T follicular helper cell (primary cell): ENCODE measurements at places on chromosomes 4 and X.
A peak's percentile ranks its signal among the peaks of the same experiment; 100 is the strongest.

DNA sequence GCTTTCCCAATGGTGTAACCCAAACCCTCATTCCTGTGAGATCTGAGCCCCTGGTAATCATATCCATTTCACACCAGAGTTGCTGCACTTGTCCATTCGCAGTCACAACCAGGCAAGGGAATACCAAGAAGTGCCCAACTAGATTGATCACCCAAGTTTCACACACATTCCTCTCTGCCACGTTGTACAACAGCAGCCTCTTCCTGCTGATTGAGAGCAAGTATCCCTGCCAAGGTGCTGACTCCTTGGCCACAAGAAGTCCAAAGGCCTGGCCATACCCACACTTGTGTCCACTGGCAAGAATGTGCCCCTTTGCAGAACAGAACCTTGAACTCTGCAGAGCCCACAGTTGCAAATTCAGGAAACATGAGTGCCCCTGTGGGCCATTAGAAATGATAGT is 6.5 kb upstream of the ACOT9 start:
- no peak for DNase-seq

DNA sequence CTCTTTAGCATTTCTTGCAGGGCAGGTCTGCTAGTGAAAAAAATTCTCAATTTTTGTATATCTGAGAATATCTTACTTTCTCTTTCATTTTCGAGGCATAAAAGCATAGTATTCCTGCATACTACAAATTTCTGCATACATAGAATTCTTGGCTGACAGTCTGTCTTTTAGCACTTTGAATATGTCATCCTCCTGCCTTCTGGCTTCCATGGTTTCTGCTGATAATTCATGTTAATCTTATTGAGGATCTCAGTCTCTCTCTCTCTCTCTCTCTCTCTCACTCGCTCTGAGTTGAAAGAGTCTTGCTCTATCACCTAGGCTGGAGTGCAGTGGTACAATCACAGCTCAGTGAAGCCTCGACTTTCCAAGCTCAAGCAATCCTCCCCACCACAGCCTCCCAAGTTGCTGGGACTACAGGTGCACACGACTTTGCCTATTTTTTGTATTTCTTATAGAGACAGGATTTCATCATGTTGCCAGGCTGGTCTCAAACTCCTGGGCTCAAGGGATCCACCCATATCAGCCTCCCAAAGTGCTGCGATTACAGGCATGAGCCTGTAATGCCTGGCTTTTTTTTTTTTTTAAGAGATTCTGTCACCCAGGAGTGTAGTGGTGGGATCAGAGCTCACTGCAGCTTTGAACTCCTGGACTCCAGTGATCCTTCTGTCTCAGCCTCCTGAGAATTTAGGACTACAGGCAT is 161.3 kb downstream of the FNIP2 start:
- DNase-seq = no peak

GRCh38 chr4:113901994-113902787 is 77.3 kb downstream of the ARSJ start:
- peak; percentile 60 for DNase-seq

DNA sequence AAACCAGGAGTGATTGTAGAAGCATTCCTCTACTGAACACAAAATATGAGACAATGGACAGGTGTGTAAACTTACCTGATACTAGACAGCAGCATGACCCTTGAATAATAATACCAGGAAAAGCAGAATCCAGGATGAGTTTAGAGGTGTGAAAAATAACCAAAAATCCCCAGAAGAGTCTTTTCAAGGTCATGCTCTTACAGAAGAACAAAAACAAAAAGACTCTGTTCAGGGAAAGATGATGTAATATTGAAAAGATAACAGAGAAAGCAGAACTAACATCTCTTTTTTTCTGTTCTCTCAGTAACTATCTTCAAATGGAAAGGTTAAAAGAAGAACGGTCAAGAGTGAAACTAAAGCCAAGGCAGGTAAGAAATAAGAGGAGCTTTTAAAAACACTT is 14.0 kb upstream of the ARHGAP10 start:
- no peak for DNase-seq

DNA sequence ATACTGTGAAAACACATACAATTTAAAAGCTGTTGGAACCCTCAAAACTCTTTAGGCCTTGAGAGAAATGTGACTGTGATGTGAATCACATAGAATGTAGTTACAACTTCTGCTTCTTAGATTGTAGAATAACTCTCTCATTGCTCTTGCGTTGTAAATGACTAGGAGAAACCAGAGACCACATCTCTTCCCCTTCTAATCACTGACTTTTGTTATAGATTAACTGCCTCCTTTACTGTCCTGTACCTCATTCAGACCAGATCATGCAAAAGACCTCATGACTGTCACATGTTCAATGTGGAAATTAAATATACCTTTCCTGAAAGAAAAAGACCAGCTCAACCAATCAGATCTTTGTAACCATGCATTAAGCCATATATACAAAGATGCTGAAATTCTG is 43.2 kb upstream of the NEIL3 start:
- no peak for DNase-seq

DNA sequence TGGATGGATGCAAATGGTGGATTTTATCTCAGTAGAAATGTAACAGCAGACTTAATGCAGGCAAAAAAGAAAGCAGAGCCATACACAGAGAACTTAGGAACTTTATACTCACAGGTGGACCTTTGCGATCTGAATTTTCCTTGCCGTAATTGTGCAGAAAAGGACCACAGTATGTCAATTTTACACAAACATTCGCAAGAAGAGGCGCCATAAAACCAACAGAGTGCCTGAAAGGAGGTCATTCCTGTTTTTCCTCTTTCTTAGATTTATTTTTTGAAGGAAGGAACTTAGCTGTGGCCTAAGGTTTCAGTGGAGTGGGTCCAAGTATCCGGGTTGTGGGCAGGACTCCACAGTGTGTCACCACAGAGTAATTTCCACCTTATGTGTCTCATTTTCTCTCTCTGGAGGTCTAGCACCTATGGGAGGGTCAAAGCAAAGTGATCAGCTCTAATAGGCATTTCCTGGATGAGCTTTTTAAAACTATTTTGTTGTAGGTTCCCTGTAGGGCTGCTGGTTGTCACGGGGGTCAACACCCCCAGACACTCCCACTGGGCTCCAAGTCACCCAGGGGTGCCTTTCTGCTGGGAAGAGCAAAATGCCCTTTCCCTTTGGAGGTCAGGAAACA is 24.7 kb upstream of the PBDC1 start:
- no peak for DNase-seq

- DNase-seq = no peak
These were observed 1.2 kb downstream of the DMD start for GRCh38 chrX:33210156-33210555.

DNA sequence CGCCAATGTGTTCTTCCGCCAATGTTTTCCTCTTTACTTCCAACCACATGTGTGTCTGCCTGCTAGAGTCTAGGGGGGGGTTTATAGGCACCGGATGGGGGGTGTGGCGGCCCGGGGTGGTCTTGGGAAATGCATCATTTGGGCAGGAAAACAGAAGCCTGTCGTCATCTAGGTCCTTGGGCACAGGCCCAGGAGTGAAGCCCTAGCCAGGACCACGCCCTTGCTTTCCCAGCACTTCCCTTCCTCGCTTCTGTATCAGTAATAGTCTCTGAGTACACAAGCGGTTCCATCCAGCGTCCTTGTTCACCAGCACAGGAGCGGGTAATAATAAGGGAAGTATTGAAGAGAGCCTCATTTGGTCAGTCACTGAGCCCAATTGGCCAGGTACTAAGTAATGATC is 74.5 kb downstream of the QDPR start:
- DNase-seq = no peak
